ENCODE measurements at places on chromosomes 3 and 15.

- DNase-seq: no peak
These were observed 243.4 kb upstream of the ZNF717 start for GRCh38 chr3:76028774-76029173.

- no peak for DNase-seq
These were observed 92.3 kb downstream of the RBMS3 start for GRCh38 chr3:29373131-29373680.

GRCh38 chr15:28934645-28935044 lies 48.9 kb downstream of the APBA2 start:
- no peak for DNase-seq

DNA sequence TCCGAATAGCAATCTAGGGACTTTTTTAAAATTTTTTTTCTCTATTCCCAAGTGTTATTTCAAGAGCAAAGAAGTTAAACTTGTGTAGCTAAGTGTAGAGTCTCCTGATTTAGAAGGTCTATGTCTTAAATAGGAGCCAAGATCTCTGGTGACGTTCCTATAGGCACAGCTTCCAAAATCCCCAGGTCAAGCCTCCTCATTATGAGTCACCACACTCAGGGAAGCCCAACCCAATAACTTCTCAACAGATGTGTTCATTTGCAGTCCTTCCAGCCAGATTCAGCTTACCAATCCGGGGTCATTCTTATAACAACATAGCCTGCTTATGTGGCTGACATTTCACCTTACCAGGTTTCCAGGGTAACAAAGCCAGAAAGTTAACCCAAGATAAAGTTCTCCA lies 270.3 kb downstream of the IL5RA start:
- DNase-seq: no peak

Data from NCI-H146 (cell line).